Hippocampal formation (tissue), 2 donors: ENCODE measurements at places on chromosomes 6 and 20.
A peak's percentile ranks its signal among the peaks of the same experiment; 100 is the strongest.

GRCh38 chr20:25571817-25572216 is 13.5 kb downstream of the NINL start:
- DNase-seq = no peak

DNA sequence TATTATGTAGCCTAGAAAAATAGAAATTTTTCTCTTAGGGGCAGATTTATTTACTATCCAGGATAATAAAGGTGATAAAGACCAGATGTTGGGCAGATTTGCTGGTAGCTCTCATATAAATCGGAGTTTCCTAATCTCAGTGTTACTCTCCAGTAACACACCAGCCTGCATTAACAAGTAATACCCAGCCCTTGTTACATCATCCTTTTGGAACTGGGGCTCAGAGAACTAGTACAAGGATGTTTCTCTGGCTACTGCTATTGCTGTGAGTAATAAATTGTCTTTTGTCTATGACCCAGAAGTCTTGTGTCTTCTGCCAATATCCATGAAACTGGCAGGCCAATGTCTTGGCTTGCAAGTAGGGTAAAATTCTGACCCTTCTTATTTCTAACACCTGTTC is 16.8 kb downstream of the TPD52L1 start:
- peak; percentile 31 for DNase-seq

DNA sequence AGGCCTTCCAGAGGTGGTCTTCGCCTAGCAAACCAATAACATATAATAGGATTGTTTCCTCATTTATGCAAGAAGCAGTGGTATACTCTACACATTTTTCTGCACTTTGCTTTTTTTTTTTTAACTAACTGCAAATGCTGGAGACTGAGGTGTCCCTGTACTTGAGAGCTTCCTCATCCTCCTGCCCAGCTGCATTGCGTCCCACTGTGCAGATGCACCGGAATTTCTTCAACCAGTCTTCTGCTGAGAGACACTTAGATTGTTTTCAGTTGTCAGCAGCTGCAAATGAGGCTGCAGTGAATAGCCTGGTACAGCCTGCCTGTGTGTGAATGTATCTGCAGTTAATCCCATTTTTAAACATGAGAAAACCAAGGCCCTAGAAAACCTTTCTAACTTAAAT is 11.5 kb downstream of the FGD2 start:
- DNase-seq = no peak

GRCh38 chr6:167524261-167525111 is 199.6 kb downstream of the TTLL2 start:
- no peak for DNase-seq

GRCh38 chr20:60570481-60571277 is 612.5 kb downstream of the CDH26 start:
- no peak for DNase-seq
